Ureter (tissue), 1 donor: ENCODE measurements at places on chromosomes 7 and 10. TPM values are rescaled to one million over a fixed set of nuclear protein-coding genes. Genes with fewer than 3 reads are reported as not detected.

The LLCFC1 gene
- not detected for total RNA-seq

The GPR26 gene
- total RNA-seq = not detected

The IQCE gene
- total RNA-seq = 23.0 TPM

GRCh38 chr7:138607216-138608126 is 93.7 kb downstream of the SVOPL start:
- DNase-seq = no peak

DNA sequence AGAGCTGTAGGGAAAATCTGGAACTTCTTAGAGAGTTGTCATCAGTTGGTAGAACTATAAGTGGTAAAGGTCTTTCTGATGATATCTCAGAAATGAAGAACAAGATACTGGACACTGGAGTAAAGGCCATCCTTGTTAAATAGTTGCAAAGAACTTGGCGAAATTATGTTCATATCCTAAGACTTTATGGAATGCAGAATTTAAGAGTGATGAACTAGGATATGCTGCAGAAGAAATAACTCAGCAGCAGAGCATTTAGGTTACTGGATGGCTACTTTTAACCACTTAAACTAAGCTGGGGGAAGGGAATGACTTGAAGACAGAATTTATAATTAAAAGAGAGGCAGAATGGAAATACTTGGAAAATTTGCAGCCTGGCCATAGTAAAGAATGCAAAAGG is 23.7 kb downstream of the PTEN start:
- DNase-seq = no peak

DNA sequence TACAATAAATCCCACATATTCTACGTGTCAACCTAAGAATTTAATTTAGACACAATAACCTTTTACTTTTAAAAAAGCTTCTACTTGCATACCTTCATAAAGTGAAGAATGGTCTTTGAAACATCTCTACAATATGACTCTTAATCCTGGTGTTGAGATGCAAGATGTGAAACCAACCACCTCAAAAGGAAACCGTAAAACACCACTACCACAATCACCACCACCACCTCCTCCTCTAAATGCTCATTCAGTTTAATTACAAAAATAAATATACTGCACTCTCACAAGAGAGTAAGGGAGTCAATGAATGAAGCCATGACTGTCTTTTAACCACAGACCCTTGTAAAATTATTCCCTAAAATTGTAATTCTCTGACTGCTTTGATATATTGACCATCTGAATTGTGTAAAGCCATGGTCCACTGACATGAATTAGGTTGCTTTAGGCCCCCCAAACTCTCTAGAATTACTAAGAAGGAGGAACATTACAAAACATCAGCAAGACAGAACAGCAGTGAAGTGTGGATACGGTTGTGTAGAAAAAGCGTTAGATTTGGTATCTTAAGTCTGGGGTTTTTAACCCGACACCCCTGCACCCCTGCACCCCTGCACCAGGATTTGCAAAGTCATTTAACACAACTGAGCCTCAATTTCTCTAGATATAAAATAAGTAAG is 171.4 kb downstream of the SFMBT2 start:
- DNase-seq = no peak

DNA sequence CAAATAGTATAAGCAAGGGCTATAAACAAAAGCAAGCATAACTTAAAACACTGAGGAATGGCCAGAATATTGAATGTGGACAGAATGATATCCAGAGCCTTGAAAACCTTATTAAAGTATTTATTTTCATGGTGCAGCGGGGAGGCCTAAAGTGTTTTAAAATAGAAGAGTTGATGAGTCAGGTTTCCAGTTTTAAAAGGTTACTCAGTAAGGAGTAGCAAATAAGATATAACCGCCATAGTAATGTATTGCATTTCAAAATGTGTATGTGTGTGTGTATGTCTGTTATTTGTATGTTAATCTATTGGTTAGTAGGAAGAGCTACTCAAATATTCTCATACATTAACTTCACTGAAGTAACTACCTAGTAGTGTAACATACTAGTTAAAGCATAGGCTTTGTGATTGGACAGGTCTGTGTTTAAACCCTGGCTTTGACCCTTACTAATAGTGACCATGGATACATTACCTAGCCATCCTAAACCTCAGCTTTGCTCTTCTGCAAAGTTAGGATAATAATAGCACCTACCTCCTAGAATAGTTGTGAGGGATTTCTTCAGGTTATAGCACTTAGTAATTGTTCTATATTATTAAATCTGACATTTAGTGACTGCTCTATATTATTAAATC is 16.9 kb downstream of the CUTC start:
- no peak for DNase-seq

GRCh38 chr7:133489906-133490305 is 237.0 kb downstream of the EXOC4 start:
- DNase-seq = no peak

DNA sequence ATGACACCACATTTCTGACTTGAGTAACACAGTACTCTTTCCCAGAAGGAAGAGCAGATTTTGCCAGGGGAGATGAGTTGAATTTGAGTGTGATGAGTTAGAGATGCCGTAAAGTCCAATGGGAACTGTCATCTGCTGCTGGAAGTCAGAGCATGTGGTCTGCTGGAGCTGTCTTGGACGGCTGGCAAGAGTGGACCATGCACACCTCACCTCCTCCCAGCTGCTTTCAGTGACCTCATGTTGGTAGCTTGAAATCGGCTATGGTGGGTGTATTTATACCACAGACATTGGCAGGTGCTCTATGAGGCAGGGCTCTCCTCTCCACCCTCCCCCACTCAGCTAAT is 82.3 kb downstream of the COL13A1 start:
- no peak for DNase-seq

- DNase-seq = no peak
These were observed 117.5 kb upstream of the HGF start for GRCh38 chr7:81887098-81888090.

GRCh38 chr10:49617121-49618020 is 3.5 kb downstream of the CHAT start:
- DNase-seq = no peak

DNA sequence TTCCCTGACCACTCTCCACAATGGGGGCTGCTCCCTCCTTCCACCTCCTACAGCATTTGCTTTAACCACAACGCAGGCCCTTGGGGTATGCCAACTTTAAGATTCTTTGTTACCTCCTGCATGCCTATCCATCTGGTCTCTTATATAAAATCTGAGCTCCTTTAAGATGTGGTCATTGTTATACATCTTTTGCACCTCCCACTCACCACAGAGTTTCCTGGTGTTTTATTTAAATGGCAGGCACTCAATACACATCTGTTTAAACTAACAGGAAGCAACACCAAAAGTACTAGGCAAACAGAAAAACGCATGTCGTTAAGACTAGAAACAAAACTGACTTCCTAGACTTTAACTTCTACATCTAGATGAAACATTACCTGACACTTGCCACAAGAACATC is 36.3 kb downstream of the SLC25A13 start:
- DNase-seq = no peak

GRCh38 chr7:97006055-97006815 is 882 bp downstream of the DLX6 start:
- DNase-seq = no peak

- peak; percentile 85 for DNase-seq
These were observed 26.5 kb downstream of the DNAJB12 start for GRCh38 chr10:72328045-72328828.
